Skeletal muscle cell (primary cell): ENCODE measurements at places on chromosomes 7 and 10.

GRCh38 chr7:109663806-109664205 is 1094.1 kb downstream of the DNAJB9 start:
- no peak for DNase-seq

DNA sequence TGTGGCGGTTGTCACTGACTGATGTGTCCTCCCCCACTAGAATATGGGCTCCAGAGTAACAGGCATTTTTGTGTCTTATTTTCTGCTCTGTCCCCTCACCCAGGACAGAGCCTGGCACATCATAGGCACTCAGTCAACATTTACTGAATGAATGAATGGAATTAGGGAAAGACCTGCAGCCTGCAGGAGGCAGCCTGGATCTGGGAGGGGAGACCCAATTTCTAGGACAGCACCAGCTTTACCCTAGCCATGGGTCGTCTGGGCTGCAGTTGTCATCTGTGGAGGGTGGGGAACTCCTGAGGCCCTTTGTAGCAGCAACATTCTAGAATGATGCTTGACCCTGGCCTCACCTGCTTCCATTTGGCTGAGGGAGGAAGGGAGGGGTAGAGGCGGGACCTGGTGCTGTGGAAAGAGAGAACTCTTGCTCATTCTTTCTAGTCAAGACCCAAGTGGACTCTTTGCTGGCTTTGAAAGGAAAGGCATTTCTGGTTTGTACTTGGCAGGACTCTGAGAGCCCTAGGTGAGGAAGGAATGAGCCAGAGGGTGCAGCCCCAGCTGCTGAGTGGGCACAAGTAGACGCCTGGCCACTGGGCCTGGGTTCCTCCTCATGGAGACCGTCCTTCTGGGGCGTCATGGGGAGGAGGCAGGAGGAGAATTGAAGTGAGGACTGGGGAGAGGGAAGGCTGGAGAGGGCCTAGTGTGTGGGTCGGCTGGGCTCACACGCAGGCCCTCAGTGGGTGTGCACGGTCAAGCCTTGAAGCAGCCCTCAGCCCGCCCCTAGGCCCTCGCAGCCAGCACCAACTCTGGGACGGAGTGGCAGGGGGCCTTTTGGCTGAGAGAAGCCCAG is 8.9 kb downstream of the FGF8 start:
- no peak for DNase-seq

GRCh38 chr10:19946791-19947190 is 130.6 kb downstream of the PLXDC2 start:
- no peak for DNase-seq

DNA sequence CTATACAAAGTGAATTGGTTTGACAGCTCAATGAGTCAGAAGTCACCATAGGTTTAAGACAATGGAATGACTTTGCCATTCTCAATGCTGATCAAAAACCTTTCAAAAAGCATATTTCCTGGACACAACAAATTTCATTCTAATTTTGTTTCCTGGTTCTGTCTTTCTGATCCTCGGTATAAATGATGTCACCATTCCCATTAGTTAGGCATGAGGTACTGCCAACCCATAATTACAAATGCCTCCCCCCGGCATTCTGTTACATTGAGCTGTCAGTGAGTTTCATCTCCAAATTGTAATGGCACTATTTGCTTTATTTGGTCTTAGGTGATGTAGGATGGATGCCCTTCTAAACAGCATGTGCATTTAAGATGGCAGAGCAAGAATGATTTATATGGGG is 81.7 kb upstream of the NFE2L3 start:
- DNase-seq, result no peak

DNA sequence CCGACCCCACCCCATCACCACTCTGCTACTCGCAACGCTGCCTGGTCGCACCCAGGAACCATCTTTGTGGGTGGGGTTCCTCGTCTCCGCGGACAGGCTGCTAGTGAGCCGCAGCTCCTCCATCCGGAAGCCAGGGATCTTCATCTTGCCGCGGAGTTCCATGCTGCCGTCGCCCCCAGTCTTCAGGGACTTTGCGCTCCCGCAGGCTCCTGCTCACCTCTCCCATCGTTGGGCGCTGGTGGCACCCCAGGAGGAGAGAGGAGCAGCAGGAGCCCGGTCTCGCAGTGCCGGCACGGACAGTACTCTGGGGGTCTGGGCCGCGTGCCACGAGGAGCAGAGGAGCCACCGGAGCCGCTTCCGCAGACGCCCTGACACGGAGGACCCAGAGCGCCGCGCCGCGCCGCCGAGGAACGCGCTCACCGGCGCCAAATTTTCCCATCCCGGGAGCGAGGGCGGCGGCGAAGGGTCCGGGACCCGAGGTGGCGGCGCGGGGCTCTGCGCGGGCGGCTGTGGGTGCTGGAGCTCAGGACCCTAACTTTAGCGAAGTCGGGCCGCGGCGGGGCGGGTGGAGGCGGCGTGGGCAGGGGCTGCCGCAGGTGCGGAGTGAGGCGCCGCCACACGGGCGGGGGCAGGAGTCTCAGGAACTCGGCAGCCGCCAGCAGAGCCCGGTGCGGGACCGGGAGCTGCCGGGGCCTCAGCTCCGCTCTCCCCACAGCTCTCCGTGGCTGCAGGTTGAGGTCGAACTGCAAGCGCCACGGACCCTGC is 750.1 kb upstream of the SORCS1 start:
- no peak for DNase-seq

- no peak for DNase-seq
Observed at GRCh38 chr7:7738177-7738576, 19.8 kb upstream of the RPA3 start.

DNA sequence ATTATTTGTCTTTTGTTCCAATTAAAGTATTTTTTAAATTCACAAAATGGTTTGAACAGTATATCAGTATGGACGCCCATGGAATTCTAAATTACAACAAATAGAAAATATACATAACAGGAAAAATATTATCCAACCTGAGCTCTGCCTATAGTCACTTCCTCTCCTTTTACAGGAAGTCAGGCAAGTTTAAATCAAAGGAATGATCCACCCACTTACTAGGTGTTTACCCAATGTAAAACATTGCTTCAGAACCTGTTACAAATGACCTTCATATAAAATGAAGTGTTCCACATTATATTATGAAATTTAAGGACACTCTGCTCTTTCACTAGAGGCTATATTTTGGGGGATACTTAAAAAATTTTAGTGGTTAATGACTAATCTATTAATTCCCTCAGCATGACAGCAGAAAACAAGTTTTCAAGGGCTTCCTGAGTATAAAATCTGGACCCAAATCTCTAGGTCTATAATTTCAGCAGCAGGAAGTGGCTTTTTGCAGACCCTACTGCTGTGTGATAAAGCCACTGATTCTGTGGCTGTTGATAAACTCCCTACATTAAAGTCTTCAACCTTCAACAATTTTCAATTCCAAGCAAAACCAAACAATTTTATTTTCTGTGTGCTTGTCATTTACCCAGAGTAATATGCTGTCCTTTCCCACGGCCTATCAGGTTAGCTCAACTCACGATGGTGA is 722.6 kb downstream of the GATA3 start:
- DNase-seq, result no peak

- no peak for DNase-seq
Observed at GRCh38 chr7:140828741-140829140, 96.0 kb downstream of the BRAF start.

- DNase-seq, result no peak
Observed at GRCh38 chr7:47325337-47325736, 256.6 kb downstream of the TNS3 start.

DNA sequence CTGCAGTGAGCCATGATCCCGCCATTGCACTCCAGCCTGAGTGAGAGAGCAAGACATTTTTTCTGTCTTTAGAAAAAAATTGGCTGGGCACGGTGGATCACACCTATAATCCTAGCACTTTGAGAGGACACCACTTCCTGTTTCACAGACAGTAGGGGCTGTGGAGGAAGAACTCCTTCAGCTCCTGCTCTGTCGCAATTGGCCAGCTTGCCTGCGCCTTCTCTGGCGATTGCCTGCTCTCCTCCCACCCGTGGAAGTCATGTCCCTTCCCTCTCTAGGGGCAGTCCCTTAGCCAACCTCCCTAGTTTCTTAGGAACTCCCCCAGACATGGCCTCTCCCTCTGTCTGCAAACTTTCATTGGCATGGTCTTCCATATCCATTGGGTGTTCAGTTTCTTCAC is 8.7 kb downstream of the PDSS1 start:
- DNase-seq, result no peak

DNA sequence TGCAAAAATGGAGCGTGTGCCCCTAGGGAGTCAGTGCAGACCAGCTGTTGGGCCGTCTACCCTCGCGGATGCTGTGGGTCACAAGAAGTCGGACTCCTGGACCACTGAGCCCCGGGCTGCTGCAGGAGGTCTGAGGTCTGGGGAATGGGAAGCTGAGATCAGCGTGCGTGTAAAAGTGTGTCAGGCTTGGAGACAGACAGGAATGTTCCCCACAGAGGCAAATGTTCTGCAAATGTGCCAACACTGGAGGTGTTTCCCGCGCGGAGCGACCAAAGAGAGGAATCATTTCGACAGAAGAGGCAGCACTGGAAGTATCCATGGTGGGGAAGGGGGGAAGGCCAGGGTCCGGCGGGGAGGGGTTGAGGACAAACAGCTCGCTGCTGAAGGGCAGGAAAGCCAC is 643.8 kb upstream of the MGMT start:
- no peak for DNase-seq

DNA sequence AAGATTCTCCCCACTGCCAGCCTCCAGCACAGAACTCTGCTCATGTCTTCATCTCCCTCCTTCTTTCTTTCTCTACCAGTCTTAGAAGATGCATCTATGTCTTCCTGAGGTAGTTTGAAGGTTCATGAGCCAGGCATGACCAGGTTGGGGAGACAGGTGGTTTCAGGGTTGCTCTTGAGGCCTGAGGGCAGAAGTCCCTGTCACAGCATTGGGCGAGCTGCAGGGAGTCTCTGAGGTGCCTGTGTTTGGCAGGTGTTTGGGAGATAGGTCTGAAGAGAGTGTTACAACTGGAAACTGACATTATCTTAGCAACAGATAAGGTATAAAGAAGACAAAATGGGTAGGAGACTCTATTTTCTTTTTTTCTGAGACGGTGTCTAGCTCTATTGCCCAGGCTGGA is 18.7 kb downstream of the PRSS2 start:
- no peak for DNase-seq

- DNase-seq, result no peak
Observed at GRCh38 chr7:26659121-26659520, 205.3 kb downstream of the SKAP2 start.

GRCh38 chr7:105711726-105712402 is 130.6 kb upstream of the EFCAB10 start:
- no peak for DNase-seq
